ENCODE measurements at places on chromosomes 2 and 18.

- DNase-seq, result no peak
Measured at GRCh38 chr2:147649998-147650397, 194.8 kb upstream of the ACVR2A start.

DNA sequence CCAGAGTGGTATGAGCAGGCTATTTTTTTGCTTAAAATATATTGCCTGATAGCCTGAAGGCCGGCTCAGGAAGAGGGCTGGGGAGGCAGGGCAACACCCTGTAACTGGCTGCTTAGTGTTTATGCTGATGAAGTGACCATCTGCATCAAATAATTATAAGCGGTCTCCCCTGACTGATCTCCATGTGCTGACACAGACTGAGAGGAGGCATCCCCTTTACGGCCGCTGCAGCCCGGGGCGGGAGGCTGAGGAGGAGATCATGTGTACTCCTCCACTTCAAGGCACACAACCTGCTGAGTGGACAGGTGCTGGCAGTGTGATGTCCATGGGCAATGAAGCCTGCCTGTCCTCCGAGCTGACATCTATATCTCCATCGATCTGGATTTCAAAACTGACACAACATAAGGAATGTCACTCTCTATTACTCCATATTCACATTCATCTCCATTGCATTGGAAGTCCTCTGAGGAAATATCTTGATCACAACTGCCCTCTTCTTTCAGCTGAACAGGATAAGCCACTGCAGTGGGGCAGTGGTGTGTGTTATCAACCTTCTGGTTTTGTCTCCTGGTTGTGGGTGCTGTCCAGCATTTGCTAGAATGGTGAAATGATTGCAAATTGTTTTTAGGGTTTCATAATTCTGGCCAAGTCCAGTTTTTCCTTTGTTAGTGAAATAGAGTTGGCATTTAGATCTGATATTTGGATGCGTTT is 143.5 kb downstream of the AQP4 start:
- no peak for DNase-seq

GRCh38 chr18:32881009-32881408 is 108.2 kb upstream of the KLHL14 start:
- DNase-seq, result no peak

- no peak for DNase-seq
Measured at GRCh38 chr2:38068234-38068633, 7.7 kb downstream of the CYP1B1 start.

DNA sequence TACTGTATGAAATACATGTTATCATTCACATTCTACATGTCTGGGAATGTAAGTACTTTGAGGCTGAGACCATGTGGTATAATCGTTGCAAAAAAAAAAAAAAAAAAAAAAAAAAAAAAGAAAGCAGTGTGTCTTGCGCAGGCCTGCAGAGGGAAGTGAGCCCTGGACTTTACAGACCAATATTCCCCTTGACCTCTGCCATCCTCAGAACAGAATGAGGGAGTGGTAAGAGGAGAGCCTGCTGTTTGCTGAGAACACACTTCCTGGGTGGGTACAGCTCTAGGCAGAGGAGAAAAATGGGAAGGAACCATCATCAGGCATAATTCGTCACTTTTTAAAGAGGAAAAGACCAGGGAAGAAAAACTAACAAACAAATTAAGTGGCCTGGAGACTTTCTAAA is 28.8 kb upstream of the TBC1D8 start:
- no peak for DNase-seq

DNA sequence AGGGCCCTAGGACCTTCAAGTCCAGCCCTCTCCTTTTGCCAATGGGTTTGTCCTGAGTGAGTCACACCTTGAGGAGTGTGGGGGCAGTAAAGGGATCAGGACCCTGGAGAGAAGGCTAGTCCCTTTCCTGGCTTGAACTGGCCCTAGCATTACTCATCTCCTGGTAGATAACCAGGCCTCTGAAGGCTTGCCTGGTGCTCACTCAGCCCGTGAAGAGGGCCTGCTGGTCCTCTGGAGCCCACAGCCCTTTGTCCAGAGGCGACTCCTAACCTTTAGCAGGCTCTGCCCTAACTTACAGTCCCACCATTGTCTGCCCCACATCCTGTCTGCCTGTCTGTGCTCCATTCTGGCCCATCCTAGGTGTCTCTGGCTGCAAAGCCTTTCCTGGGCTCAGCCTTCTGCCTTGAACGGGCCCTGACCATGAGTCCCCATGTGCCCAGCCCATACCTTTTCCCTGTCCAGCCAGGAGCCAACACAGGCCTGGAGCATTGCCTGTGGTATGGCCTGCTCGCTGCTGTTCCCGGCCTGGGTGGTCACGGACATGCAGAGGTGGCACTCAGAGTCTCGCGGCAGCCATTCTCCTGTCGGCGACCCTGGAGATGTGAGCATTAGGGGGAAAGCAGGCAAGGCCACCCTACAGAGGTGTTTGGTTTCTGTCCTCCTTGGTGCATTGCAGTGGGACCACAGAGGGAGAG is 5.0 kb downstream of the SFTPB start:
- DNase-seq, result no peak

DNA sequence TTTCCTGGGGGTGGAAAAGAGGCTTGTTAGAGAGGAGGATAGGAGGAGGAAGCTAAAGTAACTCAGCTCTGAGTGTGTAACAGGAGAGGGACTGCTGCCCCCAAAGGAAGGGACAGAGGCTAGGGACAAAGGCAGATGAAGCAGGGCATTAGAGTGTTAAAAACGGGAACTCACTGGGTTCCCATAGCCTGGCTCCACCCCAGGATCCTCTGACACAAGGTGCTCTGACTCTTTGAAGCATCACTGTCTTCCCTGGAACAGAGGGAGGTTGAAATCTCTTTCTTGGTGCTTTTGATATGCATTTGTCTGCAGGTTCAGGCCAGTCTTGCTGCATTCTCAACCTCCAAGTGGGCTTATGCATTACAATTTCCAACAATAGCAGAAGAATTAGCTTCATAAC is 22.9 kb downstream of the IL36A start:
- no peak for DNase-seq

- DNase-seq, result no peak
Measured at GRCh38 chr2:136210822-136211221, 92.9 kb upstream of the CXCR4 start.

GRCh38 chr2:75852639-75853038 is 141.9 kb upstream of the GCFC2 start:
- DNase-seq, result no peak

DNA sequence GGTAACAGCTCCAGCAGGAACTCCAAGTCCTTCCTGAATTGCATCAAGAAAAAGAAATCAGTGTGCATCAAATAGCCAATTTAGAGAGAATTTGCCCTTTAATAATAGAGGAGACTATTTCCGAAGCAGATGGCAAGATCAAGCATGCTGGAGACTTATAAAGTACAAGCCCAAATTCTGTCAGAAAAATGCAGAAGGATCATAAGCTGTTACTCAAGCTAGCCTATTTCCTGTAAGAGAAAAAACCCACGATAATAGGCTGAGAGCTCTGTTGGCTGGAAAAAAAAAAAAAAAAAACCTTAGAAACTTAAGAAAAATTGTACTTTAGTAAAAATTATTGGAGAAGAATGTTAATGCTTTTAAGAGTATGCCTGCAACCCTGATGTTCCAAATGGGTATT is 24.4 kb upstream of the ITM2C start:
- DNase-seq, result no peak

- DNase-seq, result no peak
Measured at GRCh38 chr2:195406886-195407603, 250.0 kb upstream of the SLC39A10 start.

GRCh38 chr2:37000318-37000717 is 34.0 kb upstream of the STRN start:
- DNase-seq, result no peak

DNA sequence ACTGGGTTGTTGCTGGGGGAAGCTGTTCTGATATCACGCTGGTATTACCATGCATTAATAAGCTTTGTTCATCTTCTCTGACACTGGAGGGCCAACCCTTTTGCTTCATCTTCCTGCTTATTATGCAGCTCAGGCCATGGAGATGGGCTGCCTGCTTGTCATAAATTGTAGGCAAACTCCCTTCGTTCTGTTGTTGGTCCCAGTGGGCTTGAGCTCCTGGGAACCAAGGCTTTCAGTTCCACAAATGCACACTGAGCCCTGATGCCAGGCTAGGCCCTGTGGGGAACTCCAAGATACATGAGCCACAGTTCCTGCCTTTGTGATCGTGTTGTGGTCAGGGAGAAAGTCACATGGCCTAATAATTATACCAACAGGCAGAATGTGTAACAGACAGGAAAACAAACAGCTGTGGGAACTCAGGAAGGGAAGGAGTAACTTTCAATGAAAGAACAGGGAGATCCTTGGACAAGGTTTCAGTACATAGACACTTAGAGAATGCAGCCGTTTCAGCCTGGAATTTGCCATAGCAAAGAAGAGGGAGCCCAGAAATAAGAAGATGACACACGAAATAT is 49.0 kb upstream of the BCL2L11 start:
- no peak for DNase-seq

- no peak for DNase-seq
Measured at GRCh38 chr2:220904015-220904414, 668.1 kb downstream of the EPHA4 start.

- DNase-seq, result no peak
Measured at GRCh38 chr2:113877711-113878598, 11.9 kb upstream of the ACTR3 start.

- no peak for DNase-seq
Measured at GRCh38 chr2:10300997-10301940, 1.4 kb upstream of the HPCAL1 start.

- no peak for DNase-seq
Measured at GRCh38 chr2:12652723-12653122, 64.0 kb upstream of the TRIB2 start.

- DNase-seq, result no peak
Measured at GRCh38 chr2:139885921-139886498, 1105.8 kb upstream of the NXPH2 start.

GRCh38 chr2:233867993-233868532 is at the start of gene MSL3B:
Gene MSL3B (minus strand): TSS chr2:233868386.
- peak; percentile 43 for DNase-seq

- DNase-seq, result no peak
Measured at GRCh38 chr2:224843141-224843540, 127.0 kb upstream of the CCDC195 start.

GRCh38 chr2:232009639-232010274 is 48.2 kb downstream of the DIS3L2 start:
- no peak for DNase-seq

- no peak for DNase-seq
Measured at GRCh38 chr2:27708257-27708654, 44.6 kb downstream of the SLC4A1AP start.

DNA sequence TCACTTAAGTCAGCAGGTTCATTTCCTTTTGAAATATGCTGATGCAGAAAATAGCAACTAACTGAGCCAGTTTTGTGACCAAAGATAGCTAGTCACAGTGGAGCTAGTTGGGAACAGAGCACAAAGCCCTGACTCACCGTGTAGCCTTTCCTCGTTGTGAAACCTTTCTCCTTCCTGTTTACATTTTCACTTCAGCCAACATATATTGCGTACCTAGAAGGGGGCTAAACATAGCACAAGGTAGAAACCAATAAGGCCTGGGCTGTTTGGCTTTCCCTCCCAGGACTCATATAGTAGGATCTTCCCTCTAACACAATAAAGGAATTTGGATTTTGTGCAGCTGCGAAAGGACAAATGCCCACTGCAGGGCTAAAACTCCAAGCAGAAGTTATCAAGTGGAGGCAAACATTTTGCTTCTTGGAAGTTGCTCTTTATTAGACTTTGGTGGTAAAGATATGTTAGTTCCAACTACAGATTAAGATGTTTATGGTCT is 24.5 kb upstream of the LPIN2 start:
- no peak for DNase-seq

DNA sequence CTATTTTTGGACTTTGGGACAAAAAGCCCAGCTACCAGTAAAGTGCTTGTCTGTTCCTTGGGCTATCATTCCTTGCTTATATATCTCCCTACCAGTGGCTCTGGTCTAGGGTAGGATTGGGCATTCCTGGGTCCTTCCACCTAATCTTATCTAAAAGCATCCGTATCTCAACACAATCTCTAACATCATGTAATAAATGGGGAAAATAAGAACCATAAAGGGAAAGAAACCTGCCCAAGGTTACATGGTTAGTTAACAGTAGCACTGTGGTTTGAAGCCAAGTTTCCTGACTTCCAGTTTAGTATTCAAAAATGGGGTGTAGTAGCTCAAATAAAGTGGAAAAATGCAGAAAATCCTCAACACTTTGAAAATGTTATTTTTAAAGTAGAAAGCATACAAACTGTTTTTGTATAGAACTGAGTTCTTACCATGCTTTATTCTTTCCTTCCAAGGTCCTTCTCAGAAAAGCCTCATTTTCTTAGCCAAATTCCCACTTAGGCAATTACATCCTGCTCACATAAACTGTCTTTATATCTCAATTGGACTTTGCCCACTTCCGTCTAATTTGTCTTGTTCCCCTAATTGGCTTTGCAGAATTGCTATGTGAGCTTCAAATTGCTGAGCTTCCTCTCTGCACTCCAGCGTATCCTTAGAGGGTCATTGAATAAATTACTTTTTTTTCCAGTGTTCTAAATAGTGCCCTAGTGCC is 273.1 kb upstream of the UBE2E3 start:
- no peak for DNase-seq

- DNase-seq, result no peak
Measured at GRCh38 chr2:162017233-162017632, 56.8 kb downstream of the DPP4 start.

Measured in stimulated activated CD8-positive, alpha-beta memory T cell treated with anti-CD3 and anti-CD28 coated beads, Interleukin-12 subunit alpha, Interleukin-12 subunit beta, amount 100 ng/mL, for 4 hours (primary cell).